DMS53 (cell line): ENCODE measurements at places on chromosomes 5 and 9.

- DNase-seq, result no peak
Observed at GRCh38 chr5:138107213-138107612, 23.4 kb downstream of the WNT8A start.

GRCh38 chr9:133700819-133701320, 37.3 kb downstream of the SARDH start:
- no peak for DNase-seq

DNA sequence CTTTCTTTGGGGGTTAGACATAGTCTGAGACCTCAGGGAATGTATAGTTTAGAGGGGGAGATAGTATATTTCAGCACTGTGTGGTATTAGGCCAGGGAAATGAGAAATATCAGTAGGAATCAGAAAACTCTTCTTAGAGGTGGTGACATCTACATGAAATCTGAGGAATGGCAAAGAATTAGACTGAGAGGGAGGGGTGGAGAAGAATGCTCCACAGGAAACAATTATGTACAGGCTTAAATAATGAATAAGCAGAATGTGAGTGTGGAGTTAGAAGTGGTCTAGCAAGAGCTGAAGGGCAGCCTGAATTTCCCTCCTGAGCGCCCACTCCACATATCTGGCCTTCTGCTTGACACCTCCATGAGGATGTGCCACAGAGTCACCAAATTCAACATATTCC, 3.6 kb upstream of the MACIR start:
- DNase-seq, result no peak

- no peak for DNase-seq
Observed at GRCh38 chr5:67549947-67550346, 353.3 kb upstream of the CD180 start.

DNA sequence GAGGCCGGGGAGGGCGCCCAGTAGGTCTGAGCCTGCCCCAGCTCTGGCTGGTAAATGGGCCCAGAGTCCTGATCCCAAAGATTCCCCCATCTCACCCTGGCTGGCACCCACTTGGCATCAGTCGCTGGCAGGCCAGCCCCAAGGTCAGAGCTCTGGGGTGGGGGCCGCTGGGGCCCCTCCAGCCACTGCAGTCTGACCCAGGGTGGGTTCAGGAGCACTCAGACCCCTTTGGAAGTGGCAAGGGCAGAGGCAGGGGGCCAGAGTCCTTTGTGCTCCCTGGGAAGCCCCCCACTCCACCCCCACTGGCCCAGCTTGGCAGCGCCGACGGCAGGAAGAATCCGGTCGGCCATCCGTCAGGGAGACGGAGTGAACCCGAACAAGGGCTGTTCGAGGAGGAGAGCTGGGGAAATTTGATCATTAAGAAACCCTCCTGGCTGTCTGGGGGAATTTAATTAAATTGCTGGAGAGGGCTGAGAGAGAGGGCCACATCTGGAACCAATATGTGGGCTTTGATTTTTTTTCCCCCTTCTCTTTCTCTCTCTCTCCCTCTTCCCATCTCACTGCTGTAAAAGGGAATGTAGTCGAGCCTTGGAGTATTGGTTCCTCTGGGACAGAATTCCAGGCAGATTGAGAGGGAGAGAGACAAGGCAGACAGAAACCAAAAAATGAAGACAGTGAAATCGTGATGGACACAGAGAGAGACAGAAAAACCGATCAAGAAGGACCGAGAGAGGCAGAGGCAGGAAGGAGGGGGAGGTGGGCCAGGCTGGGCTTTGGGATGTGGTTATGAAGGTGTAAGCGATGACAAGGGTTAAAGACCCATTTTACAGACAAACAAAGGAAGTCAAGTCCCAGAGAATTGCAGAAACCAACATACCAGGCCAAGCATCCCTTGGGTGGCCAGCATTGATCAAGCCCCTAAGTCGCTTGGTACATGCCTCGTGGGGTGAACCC, 8.1 kb upstream of the ASB6 start:
- DNase-seq, result no peak

- peak; percentile 77 for DNase-seq
Observed at GRCh38 chr9:100756217-100756616, 178.3 kb downstream of the CAVIN4 start.

- DNase-seq, result no peak
Observed at GRCh38 chr9:95940265-95940664, 64.8 kb downstream of the ERCC6L2 start.

GRCh38 chr9:81069923-81070322, 619.4 kb downstream of the TLE1 start:
- no peak for DNase-seq

DNA sequence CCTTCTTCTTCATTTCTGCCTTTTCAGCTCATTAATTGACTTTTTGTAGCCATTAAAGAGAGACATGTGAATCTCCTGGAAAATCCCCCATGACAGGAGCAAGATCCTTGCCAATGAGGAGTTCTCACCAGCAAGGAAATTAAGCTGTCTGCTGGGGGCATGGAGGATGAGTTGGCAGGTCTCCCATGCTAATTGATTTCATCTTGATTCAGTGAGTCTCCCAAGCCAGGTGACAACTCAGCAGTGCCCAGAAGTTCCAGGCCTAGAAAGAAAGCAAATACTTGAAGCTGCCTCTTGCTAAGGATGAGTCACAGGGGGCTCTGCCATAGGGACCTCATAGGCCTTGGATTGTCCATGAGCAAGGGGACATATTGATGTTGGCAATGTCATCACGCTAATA, 30.0 kb upstream of the ADRA1B start:
- peak; percentile 85 for DNase-seq

DNA sequence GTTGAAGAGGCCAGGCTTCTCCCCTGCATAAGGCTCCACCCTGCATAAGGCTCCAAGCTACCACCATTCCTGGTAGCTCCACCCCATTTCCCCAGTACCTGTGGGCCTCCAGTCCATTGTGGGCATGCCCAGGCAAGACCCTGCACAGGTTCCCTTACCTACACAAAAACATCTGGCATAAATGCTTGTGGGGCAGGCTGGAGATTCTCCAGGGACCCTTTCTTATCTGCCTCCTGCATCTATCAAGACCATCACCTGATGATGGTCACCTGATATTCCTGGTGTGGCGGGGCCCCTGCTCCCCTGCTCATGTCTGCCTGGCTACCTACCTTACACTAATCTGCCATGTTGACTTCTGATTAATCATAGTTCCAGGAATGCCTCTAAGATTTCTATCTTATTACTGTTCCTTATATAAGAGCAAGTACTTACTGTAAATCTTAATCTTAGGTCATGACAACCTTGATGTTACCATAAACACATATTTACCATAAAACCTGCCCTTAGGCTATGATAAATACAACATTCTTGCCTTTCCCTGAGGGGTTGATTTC, 41.0 kb downstream of the FGD3 start:
- DNase-seq, result peak; percentile 8

GRCh38 chr9:34010979-34011378, 37.7 kb downstream of the UBAP2 start:
- peak; percentile 31 for DNase-seq

- no peak for DNase-seq
Observed at GRCh38 chr5:11214864-11215644, 454.0 kb upstream of the DAP start.
